DMS79 treated with DMSO at 0.1 percent for 48 hours (cell line): ENCODE measurements at places on chromosomes 6 and 20.

DNA sequence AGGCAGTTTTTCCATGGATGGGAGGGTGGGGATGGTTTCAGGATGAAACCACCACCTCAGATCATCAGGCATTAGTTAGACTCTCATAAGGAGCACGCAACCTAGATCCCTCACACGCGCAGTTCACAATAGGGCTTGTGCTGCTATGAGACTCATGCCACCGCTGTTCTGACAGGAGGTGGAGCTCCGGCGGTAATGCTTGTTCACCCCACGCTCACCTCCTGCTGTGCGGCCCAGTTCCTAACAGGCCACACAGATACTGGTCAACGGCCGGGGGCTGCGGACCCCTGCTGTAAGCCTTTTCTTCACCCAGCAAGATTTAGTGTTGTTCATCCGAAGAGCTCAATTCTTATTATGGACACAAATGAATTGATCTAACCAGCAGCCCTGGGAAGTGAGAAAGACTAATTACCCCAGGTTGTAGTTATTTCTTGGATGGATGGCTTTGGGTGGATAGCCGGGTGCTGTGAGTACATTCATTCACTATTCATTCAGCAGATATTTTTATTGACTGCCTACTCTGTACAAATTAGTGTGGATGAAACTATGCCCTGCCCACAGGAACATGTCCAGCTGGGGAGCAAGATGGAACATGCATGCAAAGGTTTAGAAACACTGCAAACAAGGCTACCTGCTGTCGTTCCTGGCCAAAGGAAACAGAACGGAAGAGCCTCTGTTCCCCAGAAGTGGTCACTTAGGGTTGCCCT, 57.2 kb downstream of the RIOK1 start:
- no peak for DNase-seq

DNA sequence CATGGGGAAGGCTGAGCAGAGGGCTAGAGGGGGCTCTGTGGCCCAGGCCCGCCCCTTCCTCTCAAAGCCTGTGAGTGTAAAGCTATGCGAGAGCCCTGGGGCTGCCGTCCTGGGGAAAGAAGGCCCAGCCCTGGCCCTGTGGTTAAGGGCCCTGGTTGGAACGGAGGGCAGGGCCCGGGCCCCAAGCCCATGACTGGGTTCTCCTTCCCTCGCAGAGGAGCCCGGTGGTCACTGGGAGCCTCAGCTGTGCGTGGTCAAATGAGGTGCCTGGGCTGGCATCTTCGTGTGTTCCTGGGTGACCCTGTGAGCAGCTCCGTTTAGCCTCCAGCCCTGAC, 56.0 kb downstream of the SMOC2 start:
- peak; percentile 2 for DNase-seq

- DNase-seq = no peak
Observed at GRCh38 chr20:23925789-23926525, 46.4 kb upstream of the CST5 start.

GRCh38 chr6:16635291-16635809, 125.9 kb downstream of the ATXN1 start:
- DNase-seq = no peak

DNA sequence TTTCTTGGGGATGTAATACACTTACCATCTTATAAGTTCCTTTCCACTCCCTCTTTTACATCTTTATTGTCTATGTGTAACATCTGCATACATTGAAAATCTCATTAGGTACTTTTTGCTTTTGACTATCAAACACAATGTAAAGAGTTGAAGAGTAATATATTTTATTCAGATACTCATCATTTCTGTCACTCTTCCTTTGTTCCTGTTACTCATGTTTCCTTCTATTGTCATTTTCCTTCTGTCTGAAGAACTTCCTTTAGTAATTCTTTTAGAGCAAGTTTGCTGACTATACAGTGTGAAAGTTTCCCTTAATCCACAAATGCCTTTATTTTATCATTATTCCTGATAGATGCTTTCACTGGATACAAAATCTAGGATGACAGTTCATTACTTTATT, 339.8 kb downstream of the SOX4 start:
- DNase-seq = no peak

GRCh38 chr6:138161338-138162110, at the start of gene ARFGEF3:
ARFGEF3 (plus strand) TSS chr6:138161939; CDS start chr6:138162087, 148 bp downstream.
- DNase-seq = peak; percentile 76

DNA sequence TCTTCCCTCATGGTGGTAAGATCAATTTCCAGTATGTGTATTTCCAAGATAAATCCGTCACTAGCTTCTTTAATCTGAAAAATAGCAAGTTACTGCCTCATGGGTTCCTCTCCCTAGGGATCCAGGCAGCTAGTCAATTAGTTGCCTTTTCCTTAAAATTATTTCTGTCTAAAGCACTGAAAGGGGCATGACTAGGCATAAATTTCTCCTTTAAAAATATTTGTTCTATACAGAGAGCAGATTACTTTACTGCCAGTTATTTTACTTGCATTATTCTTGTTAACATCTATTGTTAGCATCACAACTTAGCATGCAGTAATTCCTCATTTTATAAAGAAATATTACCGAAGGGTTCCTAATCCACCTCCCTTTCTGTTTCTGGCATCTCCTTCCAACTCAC, 1.4 kb downstream of the MTCL3 start:
- no peak for DNase-seq

DNA sequence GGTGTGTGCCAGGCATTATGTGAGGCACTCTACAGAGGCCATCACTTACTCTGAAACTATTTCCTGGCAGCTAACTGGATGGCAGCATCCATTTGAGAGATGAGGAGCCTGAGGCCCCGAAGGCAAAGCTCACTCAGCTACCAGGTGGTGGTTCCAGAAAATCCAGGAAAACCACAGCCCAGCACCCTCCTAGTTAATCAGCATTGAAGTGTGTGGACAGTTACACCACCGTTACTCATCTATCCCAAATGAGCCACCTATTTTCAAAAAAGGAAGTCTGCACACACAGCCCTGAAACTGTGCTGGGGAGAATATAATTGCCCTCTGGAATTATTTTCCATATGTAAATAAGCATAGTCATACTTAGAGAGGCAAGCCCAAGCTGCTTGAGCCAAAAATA, 67.4 kb downstream of the CNBD2 start:
- DNase-seq = no peak
